ENCODE measurements at places on chromosomes 4 and X. TPM values are rescaled to one million over a fixed set of nuclear protein-coding genes. Genes with fewer than 3 reads are reported as not detected.

DNA sequence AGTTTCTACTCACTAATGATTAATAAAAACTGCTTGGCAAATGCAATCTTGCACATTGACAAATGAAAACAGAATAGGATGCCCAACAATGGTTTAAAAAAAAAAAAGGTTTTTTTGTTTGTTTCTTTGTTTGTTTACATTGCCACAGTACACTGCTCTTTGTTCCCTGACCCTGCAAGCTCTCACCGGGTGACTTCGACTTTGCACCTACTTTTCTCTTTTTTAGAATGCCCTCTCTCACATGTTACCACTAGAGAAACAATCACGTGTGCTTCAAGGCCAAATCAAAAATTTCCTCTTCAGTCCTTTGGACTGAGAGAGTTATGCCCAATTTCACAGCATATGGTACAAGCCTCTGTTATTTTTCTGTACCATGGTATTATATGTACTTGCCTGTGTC, 101.5 kb downstream of the DMD start:
- no peak for DNase-seq

SPANXA2 gene
- not detected for total RNA-seq

DNA sequence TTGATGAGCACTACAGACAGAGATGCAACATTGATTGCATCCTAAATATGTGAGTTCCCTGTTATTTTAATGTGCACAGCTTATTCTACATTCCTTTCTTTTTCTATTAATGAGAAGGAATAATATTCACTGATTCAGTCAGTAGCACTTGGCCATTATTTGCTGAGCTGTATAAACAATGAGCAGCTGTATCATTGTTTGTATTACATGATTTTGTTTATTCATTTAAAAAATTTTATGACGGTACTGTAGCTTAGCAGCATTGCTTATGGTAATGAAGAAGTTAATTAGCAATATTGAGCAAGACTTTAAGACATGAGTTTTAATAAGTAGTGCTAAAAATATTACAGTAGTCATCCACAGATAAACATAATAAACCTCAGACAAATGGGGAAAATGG, 582.0 kb downstream of the ADGRL3 start:
- no peak for DNase-seq

UBA6 gene
- total RNA-seq: 19.1 TPM

GRCh38 chr4:139876337-139876941, 210.8 kb downstream of the MGST2 start:
- no peak for DNase-seq

DNA sequence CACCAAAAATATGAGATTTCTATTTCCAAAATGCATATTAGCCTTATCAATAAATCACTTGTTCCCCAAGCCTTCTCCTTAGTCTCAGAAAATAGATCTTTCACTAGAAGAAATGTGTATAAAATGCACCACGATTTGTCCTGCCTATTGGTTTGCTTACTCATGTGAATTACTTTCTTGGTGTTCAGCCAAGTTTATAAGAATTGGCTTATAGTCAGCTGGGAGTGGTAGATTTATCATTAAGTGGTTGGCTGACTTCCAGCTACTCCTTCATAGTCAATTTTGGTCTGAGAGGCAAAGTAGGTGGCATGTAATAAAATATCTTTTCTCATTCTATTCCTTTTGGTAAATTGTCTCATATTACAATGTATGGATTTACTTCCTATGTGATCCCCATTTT, 1.3 kb downstream of the SULT1E1 start:
- no peak for DNase-seq

MSMO1 gene
- total RNA-seq: 6.9 TPM

Measured in left ventricle myocardium superior (tissue), 1 donor.